ENCODE measurements at places on chromosomes 6 and 20. TPM values are rescaled to one million over a fixed set of nuclear protein-coding genes. Genes with fewer than 3 reads are reported as not detected.
A peak's percentile ranks its signal among the peaks of the same experiment; 100 is the strongest.

DNA sequence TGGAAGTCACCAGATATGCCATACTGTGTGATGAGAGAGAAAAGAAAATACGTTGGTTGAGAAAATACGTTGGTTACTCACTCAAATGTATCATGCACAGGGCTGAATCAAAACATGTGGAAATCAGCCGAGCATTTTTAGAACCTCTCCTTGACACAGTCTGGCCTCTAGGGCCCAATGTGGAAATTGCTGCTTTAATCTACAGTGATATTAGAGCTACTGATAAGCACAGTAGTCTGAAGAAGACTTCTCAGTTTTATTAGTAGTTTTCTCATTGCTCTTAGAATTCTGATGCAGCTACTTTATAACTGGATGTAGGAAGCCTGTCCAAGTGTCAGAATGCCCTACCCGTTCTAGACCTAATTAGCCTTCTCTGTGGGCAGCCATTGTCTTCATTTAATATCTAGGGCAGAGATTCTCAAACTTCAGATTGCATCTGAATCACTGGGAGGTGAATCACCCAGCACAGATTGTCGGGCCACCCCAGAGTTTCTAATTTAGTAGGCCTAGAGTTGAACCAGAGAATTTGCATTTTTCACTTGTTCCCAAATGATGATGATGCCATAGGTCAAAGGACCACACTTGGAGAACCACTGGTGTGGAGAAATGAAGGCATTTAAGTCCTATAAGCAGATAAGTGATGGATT, 229.1 kb downstream of the PLCB1 start:
- H3K4me3 ChIP-seq: no peak overlapping the region
- no peak overlapping the region for H3K27ac ChIP-seq
- DNase-seq: no peak
- H3K27me3 ChIP-seq: no peaks in the 10 kb centered on the region
- H3K4me1 ChIP-seq: no peaks in the 10 kb centered on the region
- no peaks in the 10 kb centered on the region for H3K36me3 ChIP-seq

The STX16 gene
- 198 TPM for total RNA-seq

The EPM2A gene
- 10.6 TPM for total RNA-seq

DNA sequence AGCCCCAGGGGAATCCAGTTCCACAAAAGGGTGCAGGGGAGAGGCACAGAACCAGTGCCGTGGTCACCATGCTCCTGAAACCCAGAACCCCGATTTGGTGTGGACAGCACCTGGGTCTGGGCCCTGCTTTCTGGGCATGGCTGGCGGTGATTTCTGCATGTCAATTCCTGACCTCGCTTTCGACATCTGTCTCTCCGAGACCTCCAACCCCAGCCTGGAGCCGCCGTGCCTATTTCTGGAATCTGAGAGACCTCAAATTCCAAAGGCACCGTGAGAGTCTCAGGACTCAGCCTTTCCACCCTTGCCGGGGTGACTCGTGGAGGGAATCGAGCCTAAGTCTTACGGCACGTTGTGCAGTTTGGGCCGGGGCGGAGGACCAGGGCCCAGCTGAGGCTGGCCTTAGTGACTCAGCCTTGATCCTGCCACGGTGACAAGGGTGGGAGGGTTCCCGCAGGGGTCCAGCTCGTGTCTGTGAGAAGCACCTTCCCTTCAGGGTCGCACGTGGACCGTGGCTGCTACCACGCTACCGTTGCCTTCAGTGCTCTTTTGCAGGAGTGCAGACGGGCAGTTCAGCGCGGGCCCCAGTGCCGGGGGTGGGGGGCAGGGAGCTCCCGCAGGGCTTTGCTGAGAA, 133.7 kb downstream of the PXDC1 start:
- no peak overlapping the region for H3K27ac ChIP-seq
- no peak for DNase-seq
- no peak overlapping the region for H3K4me3 ChIP-seq
- no peaks in the 10 kb centered on the region for H3K4me1 ChIP-seq

DNA sequence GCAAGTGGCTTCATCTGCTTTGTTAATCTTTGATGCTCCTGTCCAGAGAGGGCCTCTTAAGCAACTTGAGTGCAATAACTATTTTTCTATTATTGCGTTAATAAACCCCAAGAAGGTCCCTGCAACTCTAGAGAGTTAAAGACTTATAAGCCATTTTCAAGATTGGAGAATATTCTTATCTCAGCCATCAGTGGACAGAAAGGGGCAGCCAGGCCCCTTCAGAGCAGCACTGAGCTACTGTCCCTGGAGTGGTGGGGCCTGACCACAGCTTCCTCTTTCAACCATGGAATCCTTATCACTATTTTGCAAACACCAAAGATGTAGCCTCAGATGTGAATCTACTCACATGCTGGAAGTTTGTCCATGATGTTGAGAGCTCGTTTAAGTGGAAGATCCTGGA, 2.8 kb upstream of the MAS1L start:
- peak; percentile 2 for DNase-seq
- H3K4me3 ChIP-seq: no peak overlapping the region
- no peaks in the 10 kb centered on the region for H3K36me3 ChIP-seq
- H3K27me3 ChIP-seq: peaks cover 26% of the 10 kb centered on the region

DNA sequence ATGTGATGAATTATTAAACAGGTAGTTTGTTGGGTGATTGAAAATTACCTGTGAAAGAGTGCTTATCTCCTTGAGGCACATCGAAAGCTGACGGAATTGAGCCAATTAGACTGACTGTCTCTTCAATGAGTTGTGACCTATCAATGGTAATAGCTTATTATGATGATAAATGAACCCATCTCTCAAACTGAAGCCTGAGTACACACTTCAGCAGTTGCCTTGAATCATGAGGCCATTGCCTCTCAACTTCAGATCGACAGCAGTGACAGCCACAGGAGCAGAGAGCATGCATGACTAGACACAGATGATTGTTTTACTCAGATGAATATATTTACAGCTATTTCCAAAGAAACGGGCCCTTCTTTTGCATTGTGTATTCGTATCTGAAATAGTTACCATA, 323.9 kb downstream of the LAMA2 start:
- DNase-seq: no peak
- no peaks in the 10 kb centered on the region for H3K4me1 ChIP-seq
- H3K27me3 ChIP-seq: no peaks in the 10 kb centered on the region
- H3K36me3 ChIP-seq: no peaks in the 10 kb centered on the region
- no peak overlapping the region for H3K27ac ChIP-seq

DNA sequence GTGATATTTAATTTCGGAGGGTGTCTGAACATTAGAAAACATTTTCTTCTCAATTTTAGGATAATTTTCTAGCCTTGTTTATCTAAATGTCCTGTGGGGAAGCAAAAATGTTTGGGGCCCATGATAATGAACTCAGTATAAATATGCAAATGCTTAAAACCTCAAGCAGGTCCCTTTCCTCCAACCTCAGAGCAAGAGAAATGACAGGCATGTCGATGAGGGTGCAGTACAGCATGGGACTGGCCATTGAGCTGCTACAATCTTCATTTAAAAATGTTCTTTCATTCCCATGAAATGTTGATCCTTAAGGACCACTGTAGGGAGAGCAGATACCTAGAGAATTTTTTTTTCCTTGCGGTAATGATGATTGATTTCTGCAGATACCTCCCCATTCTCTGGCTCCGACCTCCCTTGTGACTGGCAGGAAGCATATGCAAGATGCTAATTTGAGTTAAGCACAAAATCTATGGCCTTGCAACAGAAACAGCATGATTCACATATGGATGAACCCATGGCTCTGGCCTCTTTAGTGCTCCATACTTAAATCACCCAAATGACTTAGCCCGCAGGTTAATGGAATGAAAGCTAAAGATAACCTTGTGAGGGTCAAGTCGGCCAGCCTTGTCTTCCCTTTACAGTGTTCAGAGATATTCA, 243.3 kb downstream of the SOX4 start:
- H3K4me1 ChIP-seq: peaks cover 5% of the 10 kb centered on the region
- H3K27me3 ChIP-seq: no peaks in the 10 kb centered on the region
- DNase-seq: no peak
- H3K4me3 ChIP-seq: no peak overlapping the region
- H3K36me3 ChIP-seq: no peaks in the 10 kb centered on the region
- no peak overlapping the region for H3K27ac ChIP-seq

GRCh38 chr6:169803271-169803811, 51.9 kb downstream of the ERMARD start:
- H3K27ac ChIP-seq: no peak overlapping the region
- H3K4me1 ChIP-seq: peaks cover 15% of the 10 kb centered on the region
- no peaks in the 10 kb centered on the region for H3K36me3 ChIP-seq
- H3K27me3 ChIP-seq: peaks cover 34% of the 10 kb centered on the region

- H3K4me1 ChIP-seq: peaks cover 22% of the 10 kb centered on the region
- DNase-seq: no peak
- H3K4me3 ChIP-seq: no peak overlapping the region
- H3K27me3 ChIP-seq: no peaks in the 10 kb centered on the region
These were observed 3.1 kb upstream of the PCNA start for GRCh38 chr20:5122873-5123260.

DNA sequence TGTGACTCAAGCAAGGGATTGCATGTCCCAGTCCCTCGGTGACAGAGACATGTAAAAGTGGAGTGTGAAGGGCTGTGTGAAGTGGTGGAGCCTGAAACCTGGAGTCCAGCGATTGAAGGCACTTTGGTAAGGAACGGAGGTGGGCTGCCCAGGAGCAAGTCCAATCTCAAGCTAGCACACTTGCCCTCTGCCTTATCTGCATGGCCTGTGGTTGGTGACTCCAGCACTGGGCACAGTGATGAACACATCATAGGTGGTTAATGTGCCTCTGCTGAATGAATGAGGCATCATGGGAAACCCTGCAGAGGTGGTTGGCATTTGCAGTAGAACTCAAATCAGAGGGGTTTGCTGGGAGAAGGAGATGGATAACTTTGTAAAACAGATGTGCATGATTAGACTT, 14.9 kb upstream of the ULBP3 start:
- H3K4me3 ChIP-seq: no peak overlapping the region
- peaks cover 5% of the 10 kb centered on the region for H3K4me1 ChIP-seq
- no peak for DNase-seq
- no peak overlapping the region for H3K27ac ChIP-seq

DNA sequence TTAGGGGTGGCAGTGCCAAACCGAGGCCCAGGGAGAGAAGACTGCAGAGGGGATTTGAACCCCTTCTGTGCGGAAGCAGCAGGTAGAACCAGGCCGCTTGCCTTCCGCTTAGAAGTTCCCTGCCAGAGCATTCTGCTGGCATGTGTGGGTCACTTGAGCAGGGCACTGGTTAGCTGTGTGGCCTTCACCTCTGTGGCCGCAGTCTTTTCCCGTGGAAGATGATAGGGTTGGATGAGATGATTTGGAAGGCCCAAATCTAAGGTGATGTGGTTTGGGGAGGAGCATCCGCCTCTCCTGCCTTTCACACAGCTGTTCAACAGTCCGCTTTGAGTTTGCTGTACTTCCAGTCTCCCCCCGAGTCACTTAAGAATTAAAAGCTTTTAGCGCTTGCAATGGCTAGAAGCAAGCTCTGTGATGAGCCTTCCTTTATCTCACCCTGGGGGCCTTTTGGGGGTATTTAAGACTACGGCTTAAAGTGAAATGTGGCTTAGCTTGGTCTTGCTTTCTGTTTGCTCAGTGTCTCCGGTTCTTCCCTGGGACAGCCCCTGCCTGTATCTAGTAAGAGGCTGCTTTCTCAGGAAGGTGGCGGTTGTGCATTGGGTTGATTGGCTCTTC, 743 bp downstream of the CMTR1 start:
- peak; percentile 6 for DNase-seq
- peak overlapping the region; percentile 81 for H3K4me3 ChIP-seq
- H3K4me1 ChIP-seq: peaks cover 7% of the 10 kb centered on the region
- peaks cover 32% of the 10 kb centered on the region for H3K36me3 ChIP-seq
- H3K27ac ChIP-seq: peak overlapping the region; percentile 86

GRCh38 chr6:56916849-56917551, 37.9 kb upstream of the BEND6 start:
- DNase-seq: no peak
- H3K27ac ChIP-seq: no peak overlapping the region
- H3K36me3 ChIP-seq: no peaks in the 10 kb centered on the region

GRCh38 chr6:13380761-13381160, 52.4 kb upstream of the TBC1D7 start:
- H3K4me1 ChIP-seq: peaks cover 15% of the 10 kb centered on the region
- H3K36me3 ChIP-seq: no peaks in the 10 kb centered on the region
- H3K27me3 ChIP-seq: no peaks in the 10 kb centered on the region
- H3K27ac ChIP-seq: no peak overlapping the region
- H3K4me3 ChIP-seq: no peak overlapping the region

GRCh38 chr20:9149087-9149486, 80.2 kb downstream of the PLCB4 start:
- no peak overlapping the region for H3K4me3 ChIP-seq
- DNase-seq: no peak
- H3K4me1 ChIP-seq: peaks cover 12% of the 10 kb centered on the region
- no peak overlapping the region for H3K27ac ChIP-seq
- H3K36me3 ChIP-seq: no peaks in the 10 kb centered on the region

- no peak overlapping the region for H3K27ac ChIP-seq
- no peaks in the 10 kb centered on the region for H3K4me1 ChIP-seq
- DNase-seq: no peak
- H3K27me3 ChIP-seq: no peaks in the 10 kb centered on the region
- H3K36me3 ChIP-seq: no peaks in the 10 kb centered on the region
These were observed 561.6 kb downstream of the PHF3 start for GRCh38 chr6:64197246-64197645.

The ADGB gene
- total RNA-seq: not detected

The RAMACL gene
- total RNA-seq: 2.8 TPM

The AIF1 gene
- total RNA-seq: 54.3 TPM

The TOP1 gene
- total RNA-seq: 30.2 TPM

DNA sequence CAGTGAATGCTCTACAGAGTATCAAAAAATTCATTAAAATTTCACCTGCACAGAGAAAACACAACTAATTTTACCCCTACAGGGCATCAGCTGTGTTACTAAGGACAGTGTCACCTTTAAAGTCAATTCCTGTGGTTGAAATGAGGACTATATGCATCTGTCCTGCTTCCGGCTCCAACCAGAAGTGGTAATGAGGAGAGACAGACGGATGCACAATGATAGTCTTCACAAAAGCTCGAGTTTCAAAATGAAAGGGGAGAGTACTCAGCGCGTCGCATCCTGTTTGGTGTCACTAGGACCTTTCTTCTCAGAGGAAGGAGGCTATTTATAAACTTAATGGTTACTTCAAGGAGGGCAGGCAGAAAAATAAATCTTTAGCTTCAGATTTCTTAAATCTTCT, 86.5 kb downstream of the LYRM4 start:
- H3K27ac ChIP-seq: peak overlapping the region; percentile 82
- no peaks in the 10 kb centered on the region for H3K36me3 ChIP-seq
- H3K4me1 ChIP-seq: peaks cover 32% of the 10 kb centered on the region
- no peaks in the 10 kb centered on the region for H3K27me3 ChIP-seq

The ECT2L gene
- 0.06 TPM for total RNA-seq

DNA sequence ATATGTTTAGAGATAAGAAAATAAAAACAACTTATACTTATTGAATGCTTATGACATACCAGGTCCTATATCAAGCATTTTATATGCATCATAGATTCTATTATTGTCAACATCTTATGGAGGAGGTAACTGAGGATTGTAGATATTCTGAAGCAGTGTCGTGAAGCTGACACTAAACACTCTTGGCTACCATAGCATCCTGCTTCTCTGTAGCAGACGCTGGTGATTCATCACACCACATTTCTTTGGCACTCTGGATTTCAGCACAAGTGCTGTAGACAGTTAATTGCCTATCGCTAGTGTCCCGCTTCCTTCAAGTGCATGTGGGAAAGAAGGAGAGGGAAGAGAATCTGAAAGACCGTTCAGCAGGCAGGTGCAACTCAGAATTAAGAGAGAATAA, 317.1 kb downstream of the PLCB1 start:
- no peaks in the 10 kb centered on the region for H3K27me3 ChIP-seq
- no peaks in the 10 kb centered on the region for H3K36me3 ChIP-seq
- DNase-seq: no peak
- H3K4me1 ChIP-seq: no peaks in the 10 kb centered on the region

The RIPOR3 gene
- 0.25 TPM for total RNA-seq
